Kidney epithelial cell (primary cell): ENCODE measurements at places on chromosomes 2 and 18.
A peak's percentile ranks its signal among the peaks of the same experiment; 100 is the strongest.

GRCh38 chr2:29182920-29183319 is 67.7 kb downstream of the CLIP4 start:
- no peak for DNase-seq

DNA sequence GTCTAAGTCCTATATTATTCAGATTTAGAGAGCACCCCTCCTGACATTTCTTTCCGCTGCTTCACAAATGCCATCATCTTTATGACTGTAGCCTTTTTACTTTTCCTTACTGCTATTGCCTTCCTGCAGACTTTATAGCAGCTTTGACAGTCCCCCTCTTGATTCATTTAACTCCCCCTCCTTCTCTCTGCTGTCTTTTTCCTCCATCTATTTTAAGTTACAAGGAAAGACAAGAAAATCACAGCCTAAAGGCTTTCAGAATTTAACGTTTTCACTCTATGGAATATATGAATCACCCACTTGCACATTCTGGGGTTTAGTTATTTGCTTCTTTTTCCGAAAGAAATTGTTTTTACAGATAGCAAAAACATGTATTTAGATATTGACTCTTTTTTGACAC is 183.4 kb upstream of the SETBP1 start:
- no peak for DNase-seq

DNA sequence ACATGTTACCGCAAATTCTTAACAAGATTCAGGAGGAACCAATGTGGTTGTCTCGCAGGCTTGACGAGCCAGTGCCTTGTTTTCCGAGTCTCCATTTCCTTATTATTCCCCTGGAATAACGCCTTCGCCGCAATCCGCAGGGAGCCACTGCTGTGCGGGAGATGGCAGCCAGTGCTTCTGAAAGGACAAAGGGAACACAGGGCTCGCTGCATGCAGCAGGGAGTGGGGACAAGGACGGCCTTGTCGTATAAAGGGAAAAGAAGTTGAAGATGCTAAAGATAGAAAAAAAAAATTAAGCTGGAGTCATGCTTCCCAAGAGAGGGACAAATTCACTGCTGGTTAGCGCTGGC is 221.4 kb downstream of the NDUFA10 start:
- no peak for DNase-seq

- DNase-seq = no peak
These were observed 62.0 kb upstream of the CAB39 start for GRCh38 chr2:230650585-230651137.

GRCh38 chr2:32242331-32242730 is 22.4 kb downstream of the NLRC4 start:
- DNase-seq = no peak

DNA sequence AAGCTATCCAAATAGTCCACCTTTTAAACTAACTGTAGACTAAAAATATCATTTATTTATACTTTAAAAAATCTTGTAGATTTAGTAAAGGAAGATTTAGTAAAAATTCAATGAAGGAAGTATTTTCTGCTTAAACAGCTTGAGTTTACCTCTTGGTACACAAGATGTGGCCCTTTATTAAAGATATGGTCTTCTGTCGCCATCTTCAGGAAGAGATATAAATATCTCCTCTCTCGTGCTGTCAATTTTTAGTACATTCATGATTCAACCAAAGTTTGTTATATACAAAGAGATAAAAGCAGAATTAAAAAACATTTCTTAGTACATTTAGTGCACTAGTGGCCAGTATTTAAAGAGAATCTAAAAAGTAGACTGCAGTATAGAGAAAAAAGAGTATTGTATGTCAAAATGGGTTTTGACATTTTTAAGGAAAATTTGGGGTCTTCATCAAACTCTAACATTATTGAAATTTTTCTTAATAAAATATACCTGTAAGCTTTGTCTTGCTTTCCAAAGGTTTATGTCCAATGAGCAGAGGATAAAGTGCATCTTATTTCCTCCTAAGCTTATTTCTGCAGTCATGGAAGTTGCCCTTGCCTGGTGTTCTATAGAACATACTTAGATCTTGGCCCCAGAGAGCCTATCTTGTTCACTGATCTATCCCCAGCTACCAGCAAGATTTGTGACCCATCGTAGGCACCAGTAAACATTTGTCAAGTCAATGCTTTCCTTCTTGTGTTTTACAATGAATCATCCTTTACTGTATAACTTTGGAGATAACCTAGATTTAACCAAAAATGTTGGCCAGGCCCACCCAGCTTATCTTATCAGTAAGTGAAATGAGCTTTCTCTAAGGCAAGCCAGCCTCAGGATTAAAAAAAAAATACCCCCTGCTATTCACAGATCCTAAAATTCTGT is 18.5 kb upstream of the EML6 start:
- no peak for DNase-seq

DNA sequence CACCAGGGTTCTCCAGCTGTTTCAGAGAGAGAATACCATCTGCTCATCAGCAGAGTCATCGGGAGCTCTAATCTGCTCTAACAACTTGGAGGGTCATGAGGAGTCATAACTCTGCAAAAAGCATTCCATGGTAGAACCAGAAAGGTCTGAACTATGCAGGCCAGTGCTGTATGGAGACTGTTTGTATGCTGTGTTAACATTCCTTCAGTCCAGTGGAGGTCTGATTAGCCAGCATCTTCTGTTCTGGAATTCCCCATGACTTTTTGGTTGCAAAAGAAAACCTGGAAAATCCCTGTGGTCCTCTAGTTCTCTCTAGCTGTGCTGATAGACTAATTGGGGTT is 9.4 kb upstream of the ITGB6 start:
- DNase-seq = peak; percentile 82

GRCh38 chr2:179538406-179539123 is 273.9 kb upstream of the SESTD1 start:
- DNase-seq = no peak

- no peak for DNase-seq
These were observed 163.9 kb upstream of the DNMT3A start for GRCh38 chr2:25505622-25506021.

DNA sequence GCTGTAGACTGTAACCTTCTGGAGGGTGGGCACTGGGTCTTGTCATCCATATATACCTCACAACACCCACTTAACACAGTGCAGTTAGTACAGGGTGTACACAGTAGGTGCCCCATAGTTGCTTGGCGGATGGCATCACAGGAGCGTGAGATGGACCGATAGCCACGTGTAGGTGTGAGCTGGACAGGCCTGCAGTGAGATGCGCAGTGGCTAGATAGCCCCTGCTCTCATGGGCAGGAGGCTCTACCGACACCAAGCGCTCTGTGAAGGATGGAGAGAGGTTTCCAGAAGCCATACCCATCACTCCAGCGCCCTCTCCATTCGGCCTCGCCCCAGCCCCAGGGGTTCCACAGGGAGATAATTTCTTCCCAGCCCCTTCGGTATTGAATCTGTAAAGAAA is 49.5 kb downstream of the CAPN13 start:
- DNase-seq = no peak

- no peak for DNase-seq
These were observed 565.3 kb upstream of the ZNF804A start for GRCh38 chr2:184032983-184033382.

DNA sequence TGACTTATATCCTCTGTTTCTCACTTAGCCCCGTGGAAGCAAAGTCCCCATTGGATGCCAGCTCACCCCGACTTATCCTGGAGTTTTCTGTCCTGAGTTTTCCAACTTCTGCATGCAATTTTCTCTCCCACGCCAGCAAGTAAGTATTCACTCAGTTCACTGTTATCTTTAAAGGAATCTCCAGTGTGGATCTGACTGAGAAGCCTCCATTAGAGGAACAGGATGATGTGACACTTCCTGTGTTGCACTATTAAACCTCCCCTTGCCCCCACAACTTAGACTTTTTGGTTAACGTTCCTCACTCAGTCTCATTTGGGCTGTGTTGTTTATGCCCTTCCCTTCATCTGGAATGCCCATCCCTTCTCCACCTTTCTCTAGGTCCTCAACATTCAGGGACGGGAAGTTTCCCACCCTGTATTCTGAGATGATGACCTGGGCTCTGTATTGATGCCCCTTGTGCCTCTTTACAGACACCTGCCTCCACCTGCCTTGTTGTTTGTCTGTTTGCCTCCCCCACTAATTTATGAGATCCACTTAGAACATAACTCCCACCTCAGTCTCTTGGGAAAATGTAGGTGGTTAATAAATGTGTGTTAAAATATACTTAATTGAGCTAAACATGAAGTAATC is 536.1 kb upstream of the RAB6C start:
- no peak for DNase-seq

- DNase-seq = no peak
These were observed 138.0 kb downstream of the CTIF start for GRCh38 chr18:48676756-48677368.

DNA sequence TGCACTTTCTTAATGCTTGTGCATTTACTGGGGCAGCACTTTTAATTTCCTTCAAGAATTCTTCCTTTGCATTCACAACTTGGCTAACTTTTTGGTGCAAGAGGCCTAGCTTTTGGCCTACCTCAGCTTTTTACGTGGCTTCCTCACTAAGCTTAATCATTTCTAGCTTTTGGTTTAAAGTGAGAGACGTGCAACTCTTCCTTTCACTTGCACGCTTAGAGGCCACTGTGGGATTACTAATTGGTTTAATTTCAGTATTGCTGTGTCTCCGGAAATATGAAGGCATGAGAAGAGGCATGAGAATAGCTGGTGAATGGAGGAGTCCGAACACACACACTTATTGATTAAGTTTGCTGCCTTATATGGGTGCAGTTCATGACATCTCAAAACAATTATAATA is 354.1 kb downstream of the DLGAP1 start:
- no peak for DNase-seq

GRCh38 chr2:120631724-120632123 is 103.9 kb upstream of the GLI2 start:
- DNase-seq = no peak

- no peak for DNase-seq
These were observed 256.0 kb downstream of the TNS1 start for GRCh38 chr2:217746808-217747207.

DNA sequence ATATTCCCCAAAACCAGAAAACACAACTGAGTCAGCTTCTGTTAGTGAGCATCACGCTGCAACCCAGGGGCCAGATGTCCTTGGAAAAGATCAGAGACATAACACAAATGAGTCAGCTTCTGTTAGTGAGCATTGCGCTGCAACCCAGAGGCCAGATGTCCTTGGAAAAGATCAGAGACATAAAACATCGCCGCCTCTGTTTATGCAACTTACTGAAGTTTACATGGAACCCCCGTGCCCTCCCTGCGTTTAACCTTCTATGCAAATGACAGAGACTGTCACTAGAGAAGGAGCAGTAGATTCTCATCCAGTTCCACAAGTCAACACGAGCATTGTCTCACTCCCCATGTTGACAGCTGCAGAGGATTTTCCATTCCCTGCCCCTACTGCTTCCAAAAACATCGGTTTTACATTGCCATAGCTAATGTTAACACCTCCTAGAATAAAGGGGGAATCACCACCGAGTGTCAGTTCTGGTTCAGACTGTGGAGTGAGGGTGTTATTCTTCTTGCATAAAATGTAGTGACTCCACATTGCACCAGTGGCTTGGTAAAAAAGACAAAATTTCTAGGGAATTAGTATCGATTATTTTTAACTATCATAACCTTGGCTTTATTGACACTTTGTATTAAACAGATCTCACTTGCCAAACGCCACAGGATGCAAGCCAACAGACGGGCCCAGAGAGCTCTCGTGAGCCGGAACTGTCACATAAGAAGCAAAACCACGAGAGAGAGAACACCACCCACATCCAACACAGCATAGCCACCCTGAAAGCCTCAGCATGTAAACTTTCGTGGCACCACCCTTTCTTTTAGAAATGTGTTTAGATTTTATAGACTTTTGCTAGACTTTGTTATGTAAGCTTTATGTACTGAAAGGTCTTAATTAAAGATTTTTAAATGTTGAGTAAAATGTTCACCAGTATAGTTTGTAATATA is 87.7 kb downstream of the SH3YL1 start:
- DNase-seq = no peak
